ENCODE measurements at places on chromosomes 5 and 9.

DNA sequence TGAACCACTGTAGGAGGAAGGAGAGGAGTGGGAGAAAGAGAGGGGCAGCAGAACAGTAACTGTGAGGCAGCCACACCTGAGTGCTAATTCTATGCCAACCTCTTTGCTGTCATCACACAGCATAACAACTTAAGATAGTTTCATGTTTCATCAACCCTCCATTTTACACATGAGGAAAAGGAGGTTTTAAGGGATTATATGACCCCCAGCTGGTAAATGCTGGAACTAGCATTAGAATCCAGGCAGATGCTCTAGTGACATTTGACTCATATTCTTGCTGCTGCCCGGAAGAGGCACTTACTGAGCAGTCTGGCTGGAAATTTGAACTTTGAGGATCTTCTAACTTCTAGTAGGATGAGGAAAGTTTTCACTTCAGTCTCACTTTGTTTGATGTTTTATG is 24.1 kb upstream of the VLDLR start:
- peak; percentile 27 for DNase-seq

- peak; percentile 41 for DNase-seq
These were observed 35.0 kb upstream of the SLC6A3 start for GRCh38 chr5:1480217-1480616.

DNA sequence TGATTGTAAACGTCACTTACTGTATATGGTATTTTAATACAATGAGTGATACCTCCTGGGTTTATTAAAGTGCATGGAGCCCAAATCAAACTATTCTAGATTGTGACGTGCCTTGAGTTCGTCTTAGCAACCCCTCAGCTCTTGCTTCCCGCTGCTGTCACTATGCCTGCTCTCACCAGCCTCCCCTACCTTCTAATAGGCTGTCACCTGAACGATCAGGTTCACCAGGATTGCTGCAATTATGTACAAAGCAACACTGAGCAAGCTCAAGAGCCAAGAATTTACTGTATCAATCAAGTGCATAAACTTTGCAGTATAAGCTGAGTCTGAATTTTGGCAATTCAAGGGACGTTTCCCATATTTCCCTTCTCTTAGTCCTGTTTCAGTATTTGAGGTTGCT is 3.0 kb downstream of the LECT2 start:
- DNase-seq: no peak

DNA sequence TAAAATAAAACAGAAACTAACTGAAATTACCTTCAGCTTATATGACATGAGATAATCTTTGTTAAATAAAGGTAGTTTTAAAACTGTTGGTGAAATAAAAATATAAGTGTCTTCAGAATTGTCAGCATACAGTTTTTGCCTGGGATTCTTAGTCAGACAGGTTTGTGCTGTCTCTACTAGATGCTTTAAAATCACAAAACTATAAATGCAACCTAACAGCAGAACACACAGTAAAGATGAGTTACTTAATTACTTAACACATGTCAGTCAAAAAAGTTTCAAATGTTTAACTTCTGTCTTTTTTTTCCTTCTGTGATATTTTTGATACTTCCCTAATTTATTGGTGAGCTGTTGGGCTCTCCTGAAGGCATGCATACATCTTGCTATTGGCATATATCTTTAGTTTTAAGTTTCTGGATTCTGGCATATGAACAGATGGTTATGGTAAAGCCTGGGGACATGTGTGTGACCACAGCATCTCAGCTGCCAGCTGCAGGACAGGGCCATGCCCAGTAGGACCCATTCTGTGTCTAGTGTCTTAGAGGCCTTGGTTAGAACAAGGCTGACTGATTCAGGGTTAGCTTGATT is 231.1 kb upstream of the NUDT12 start:
- DNase-seq: no peak

DNA sequence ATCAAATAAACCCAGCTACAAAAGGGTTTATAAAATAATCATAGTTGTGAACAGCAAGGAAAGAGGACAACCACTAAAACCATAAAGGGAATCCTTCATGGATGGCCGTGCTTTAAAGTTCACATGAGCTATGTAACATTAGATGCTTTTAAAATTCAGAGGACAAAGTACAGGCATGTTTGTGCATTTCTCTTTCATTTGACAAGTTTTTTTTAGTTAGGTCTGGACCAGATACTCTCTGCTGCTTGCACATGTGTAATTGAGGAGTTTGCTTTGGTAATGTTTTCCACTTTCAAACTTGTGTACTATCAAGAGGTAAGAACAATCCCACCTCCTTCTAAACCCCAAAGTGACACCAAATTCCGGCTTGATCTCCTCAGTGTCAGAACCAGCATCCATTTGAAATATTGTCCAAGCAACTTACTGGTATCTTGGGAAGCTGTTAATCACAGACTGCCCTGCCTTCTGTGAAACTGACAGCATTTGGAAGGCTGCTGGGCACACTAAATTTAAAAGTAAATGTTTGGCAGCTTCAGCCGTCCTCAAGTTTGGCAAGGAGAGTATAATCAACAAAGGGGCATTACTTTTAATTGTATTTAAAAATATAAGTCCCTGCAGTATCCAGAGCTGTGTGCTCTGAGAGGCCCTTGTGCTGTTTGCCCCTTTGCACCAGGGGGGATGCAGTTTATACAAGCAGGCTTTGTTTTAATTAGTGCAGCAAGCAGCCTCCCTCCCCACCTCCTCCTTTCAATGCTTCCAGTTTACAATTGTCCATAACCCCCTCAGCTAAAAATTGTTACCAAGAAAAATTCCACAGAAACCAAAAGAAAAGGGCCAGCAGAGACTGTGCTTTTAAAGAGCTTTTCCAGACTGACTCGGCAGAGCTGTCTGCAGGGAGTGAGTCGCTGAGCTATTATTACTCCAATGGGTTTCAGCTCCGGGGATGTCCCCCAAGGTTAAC is 328.3 kb upstream of the MPDZ start:
- peak; percentile 8 for DNase-seq

DNA sequence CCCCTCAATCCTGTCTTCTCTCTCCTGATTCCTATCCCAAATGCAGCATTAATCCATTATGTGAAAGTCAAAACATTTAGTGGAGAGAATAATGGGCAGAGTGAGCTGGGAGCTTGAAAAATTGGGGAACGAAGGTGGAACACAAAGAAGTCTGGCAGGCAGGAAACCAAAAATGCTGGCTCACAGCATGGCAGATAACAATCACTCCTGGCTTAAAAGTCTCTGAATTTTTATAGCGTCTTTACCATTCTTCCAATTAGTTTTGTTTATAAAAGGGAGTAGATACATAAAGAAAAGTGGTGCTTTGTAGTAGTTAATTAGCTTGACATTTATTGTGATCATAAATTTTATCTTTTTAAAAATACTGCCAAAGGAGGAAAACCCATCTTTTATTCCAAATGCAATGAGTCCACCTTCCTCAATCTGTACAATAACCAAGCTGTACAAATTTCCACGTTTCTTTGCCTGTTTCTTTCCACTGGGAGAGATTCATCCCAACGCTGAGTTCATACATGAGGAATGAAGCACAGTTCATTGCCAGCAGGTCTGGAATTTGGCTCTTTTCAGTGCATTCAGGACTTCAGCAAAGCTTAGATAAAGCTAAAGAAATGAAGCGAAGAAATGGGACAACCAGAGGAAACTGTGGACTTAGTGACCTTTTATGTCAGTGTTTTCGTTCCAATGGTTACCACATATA is 174.7 kb downstream of the HMHB1 start:
- DNase-seq: no peak

DNA sequence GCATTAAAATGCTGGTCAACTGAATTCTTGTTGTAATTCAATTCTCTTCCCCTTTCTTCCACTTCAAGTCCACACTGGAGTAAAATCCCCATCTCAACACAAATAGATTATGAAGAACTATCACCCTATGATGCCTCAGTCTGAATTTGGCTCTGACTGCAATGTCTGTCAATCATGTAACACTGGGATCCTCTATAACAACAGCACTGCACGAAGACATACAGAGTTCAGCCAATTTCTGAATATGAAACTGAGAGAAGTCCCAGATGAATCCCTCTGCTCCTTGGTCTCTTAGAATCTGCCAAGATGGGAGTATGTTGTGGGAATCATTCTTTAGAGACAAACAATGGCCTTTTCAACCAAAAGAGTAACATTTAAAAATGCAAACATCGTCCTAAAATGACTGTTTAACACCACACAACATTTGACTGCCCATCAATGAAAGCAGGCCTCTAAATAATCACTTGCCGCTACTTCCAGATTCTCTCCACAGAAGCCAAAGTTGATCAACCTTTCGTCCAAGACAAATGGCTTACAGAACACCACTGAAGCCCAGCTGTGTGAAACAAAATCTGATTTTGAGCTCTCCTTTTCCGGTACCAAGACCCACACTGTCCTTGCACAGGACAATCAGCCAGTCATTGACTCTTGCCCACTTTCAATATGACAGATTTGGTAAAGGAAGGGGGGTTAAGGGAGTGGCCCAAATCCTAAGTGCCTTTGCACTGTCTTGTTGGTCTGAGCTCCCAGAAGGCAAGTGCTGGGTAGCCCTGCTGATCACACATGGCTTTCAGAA is 258.0 kb downstream of the EBF1 start:
- no peak for DNase-seq

- no peak for DNase-seq
These were observed 22.1 kb downstream of the MRRF start for GRCh38 chr9:122286764-122287163.

DNA sequence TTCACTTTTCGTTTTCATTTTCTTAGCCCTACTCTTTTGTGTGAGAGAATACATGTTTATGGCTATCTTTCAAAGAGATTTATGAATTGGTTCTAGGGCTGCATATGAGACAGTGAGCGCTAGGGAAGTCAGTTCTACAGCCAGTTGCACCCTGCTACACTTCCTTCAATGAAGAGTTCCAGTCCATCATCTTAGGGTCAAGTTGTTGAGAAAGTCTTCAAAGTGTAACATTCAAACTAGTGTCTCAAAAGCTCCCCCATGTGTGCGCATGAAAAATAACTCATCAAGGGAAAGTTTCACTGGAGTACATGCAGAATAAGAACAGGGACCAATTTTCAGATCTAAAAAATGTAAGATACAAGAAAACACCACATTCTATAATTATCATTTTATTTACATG is 317.2 kb downstream of the DEPDC1B start:
- DNase-seq: peak; percentile 74

GRCh38 chr9:16406526-16407225 is 463.8 kb downstream of the BNC2 start:
- no peak for DNase-seq

GRCh38 chr5:174065528-174066197 is 20.2 kb downstream of the NSG2 start:
- DNase-seq: no peak

GRCh38 chr5:82986404-82986803 is 90.8 kb downstream of the TMEM167A start:
- DNase-seq: no peak

GRCh38 chr9:135907006-135907430 is 328 bp downstream of the CAMSAP1 start:
- DNase-seq: peak; percentile 9

GRCh38 chr5:115440782-115441451 is 103.7 kb downstream of the FEM1C start:
- no peak for DNase-seq

DNA sequence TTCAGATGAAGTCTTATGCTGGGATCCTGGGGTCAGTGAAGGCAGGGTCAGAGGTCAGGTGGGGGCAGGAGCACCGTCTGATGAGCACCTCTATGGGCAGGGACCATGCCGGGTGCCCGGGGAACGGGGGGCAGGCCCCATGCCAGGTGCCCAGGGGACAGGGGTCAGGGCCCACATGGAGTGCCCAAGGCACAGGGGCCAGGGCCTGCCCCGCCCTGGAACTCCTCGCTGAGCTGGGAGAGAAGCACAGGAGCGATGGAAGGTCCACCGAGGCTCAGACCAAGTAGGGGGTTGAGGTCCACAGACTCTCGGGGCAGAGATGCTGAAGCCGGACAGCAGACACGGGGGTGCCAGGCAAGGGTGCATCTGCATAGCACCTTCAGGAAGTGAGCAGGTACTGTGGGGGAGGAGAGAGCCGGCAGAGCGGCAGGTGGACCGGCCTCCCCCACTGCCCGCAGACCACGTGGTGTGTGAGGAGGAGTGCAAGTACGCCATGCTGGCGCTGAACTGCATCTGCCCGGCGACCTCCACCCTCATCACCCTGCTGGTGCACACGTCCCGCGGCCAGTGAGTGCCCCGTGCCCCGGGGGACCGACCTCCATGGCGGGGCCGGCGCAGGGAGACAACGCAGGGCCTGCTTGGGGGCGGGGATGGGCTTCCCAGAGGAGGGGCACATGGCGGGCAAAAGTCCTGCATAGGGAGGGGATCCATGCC is 67.7 kb downstream of the KCNT1 start:
- DNase-seq: no peak

DNA sequence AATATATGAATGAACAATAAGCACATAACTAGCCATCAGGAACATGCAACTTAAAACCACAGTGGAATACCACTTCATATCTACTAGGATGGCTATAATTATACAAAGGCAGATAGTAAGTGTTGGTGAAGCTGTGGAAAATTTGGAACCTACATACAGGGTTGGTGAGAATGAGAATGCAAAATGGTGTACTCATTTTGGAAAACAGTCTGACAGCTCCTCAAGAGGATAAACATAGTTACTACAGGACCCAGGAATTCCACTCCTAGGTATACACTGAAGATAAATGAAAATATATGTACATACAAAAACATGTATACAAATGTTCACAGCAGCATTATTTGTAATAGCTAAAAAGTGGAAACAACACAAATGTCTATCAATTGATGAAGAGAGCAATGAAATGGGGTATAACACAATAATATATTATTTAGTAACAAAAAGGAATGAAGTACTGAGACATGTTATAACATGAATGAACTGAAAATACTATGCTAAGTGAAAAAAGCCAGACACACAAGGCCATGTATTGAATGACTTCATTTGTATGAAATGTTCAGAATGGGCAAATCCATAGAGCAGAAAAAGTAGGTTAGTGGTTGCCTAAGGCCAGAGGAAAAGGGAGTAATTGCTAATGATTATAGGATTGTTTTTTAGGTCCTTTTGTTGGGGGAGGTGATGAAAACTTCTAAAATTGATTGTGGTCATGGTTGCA is 31.2 kb upstream of the CDK5RAP2 start:
- DNase-seq: peak; percentile 69

DNA sequence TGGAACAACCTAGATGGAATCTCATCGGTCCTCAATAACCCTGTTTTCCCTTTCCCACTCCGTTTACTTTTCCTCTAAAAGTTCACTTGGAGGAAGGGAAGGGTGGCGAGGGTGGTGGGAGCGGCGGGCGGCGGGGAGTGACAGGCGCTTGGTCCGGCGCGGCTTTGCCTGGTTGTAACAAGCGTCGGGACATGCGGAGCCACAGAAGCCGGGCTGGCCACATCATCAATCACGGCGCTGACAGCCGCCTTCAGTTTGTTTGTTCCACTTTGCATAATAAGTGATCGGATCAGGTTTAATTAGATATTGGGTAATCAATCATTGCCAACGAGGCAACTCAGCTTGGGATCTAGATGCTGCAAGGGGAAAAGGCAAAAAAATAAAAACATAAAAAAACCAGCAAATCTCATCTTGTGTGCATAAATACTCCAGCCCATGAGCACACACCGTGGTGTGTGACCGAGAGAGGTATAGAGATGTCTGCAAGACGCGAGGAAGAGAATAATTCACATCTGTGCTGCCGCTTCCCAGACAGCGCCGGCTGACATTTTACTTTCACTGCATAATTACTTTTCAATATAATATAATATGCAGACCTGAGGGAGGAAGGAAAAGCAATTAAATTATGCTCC is 396.2 kb upstream of the IRX4 start:
- no peak for DNase-seq

Measured in SK-MEL-5 (cell line).